ENCODE measurements at places on chromosomes 2 and 18.

GRCh38 chr2:209986415-209986814, 16.0 kb upstream of the RPE start:
- no peak for DNase-seq

DNA sequence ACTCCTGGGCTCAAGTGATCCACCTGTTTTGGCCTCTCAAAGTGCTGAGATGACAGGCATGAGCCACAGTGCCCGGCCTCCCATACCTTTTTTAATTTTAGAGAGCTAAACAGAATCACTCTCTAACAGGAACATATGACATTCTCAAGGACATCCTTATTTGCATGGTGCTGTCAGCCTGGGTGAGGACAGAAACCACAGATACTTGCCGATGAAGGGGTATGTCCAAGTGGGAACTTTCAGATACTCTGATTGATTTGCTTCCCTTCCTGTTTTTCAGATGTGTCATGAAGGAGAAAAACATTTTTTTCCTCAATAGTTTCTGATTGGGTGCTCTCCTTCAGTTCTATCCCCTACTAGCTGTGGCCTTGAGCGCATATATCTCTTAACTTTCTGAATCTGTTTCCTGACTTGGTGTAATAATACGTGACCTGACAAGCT, 49.6 kb downstream of the MYO3B start:
- DNase-seq = no peak

DNA sequence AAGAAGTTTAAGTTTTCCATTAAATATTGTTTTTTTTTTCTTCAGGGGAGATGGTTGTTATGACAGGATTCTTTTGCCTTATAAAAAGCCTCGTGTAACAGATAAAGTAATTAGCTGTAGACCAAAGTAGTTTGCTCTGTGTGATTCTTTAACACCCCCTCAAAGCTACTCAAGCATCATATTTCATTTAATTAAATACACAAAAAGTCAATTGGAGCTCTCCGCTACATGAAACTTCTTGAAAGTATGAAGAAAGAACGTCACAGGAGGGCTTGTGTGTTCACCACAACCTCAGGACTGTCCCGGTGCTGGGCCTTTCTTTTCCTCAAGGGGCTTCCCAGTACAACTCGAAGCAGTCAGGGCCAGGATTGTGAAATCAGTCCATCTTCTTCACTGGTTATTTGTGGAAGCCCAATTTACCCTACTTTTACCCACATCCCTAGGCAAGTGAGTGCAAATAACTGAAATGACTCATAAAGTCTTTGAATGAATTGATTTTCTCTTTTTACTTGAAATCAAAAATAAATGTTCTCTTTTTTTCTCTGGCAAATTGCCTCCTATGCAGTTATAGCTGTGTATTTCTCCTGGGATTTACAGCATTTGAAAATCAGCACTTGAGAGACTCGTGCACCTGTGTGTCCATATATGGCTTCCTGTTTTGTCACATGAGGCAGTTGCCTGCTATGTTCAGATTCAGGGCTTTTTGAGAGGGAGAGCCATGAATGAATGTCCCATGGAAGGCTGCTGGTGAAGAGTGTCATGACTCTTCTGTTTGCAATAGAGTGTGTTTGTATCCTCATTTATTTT, 48.6 kb downstream of the LINC00305 start:
- no peak for DNase-seq

DNA sequence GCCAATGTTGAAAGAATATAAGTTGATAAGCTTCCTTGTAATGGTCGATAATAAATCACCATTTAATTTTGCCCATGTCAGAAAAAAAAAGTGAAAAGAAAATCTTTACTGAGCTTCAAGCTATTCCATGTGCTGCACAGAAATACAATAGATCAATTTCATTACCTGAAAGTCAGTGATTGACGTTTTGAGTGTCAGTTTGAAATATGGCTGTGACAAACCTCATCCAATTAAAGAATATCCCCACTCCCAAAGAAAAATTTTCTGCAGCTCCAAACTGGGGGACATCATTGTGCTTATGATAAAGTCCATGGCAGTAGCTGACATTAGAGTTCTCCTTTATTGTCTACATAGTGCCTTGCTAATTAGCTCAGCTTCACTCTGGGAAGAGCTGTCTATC, 184.8 kb upstream of the RPRM start:
- no peak for DNase-seq

DNA sequence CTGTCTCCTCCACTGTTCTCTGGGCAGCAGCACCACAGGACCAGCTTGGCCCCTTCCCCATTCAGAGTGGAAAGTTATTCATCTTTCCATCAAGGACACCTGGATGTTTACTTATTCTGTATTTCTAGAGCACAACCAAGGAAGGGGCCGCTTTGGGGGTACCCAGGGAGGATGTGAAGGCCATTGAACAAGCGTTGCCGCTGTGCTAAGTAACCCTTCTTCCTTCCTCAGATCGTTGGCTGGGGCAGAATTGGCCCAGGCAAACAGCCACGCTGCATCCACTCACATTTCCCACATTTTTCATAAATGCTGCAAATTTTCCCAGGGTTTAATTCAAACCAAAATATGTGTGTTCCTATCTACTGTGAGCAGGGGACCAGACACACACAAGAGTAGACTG, 76.2 kb upstream of the NPAS2 start:
- no peak for DNase-seq

DNA sequence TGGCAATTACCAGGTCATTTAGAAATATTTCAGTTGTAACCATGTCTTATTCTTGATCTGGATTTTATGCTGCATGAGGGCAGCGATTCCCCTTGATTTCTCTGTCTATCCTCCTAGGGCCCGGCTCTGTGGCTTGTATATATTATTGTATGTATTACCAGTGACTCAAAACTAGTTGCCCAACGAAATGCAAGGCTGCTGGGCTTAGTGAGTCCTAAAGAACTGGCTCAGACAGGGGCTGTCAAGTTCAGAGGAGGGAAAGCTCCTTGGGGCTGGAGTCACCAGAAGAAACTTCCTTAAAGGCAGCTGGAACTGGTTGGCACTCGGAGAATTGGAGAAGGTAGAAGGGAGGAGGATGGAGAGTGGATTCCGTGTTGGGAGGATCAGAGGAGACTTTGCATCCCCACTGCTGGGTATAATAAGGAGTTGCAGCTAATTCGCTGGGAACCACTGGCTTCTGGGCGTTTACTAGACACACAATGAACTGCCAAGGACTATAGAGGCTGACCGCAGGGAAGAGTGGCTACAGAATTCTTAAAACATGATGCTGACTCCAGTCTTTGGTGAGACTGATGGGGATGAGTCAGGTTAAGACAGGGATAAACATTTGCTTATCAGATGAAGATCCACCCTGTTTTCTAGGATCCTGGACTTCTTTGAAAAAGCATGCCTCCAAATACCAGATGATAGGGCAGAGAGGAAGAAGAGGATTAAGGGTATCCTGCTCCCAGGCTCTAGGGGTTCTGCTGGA, 104.3 kb downstream of the PRKCE start:
- DNase-seq = peak; percentile 25

DNA sequence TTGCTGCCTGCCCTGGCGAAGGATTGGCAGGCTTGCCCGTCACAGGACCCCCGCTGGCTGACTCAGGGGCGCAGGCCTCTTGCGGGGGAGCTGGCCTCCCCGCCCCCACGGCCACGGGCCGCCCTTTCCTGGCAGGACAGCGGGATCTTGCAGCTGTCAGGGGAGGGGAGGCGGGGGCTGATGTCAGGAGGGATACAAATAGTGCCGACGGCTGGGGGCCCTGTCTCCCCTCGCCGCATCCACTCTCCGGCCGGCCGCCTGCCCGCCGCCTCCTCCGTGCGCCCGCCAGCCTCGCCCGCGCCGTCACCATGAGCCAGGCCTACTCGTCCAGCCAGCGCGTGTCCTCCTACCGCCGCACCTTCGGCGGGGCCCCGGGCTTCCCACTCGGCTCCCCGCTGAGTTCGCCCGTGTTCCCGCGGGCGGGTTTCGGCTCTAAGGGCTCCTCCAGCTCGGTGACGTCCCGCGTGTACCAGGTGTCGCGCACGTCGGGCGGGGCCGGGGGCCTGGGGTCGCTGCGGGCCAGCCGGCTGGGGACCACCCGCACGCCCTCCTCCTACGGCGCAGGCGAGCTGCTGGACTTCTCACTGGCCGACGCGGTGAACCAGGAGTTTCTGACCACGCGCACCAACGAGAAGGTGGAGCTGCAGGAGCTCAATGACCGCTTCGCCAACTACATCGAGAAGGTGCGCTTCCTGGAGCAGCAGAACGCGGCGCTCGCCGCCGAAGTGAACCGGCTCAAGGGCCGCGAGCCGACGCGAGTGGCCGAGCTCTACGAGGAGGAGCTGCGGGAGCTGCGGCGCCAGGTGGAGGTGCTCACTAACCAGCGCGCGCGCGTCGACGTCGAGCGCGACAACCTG, at the start of gene DES:
TSS of gene DES (plus strand) at position 223 of the 857 bp plus-strand sequence. CDS start at position 309, 86 bp downstream.
- no peak for DNase-seq

- DNase-seq = no peak
Measured at GRCh38 chr18:72444111-72444797, 99.9 kb downstream of the CBLN2 start.

GRCh38 chr2:172712251-172712650, 23.4 kb upstream of the RAPGEF4 start:
- no peak for DNase-seq

DNA sequence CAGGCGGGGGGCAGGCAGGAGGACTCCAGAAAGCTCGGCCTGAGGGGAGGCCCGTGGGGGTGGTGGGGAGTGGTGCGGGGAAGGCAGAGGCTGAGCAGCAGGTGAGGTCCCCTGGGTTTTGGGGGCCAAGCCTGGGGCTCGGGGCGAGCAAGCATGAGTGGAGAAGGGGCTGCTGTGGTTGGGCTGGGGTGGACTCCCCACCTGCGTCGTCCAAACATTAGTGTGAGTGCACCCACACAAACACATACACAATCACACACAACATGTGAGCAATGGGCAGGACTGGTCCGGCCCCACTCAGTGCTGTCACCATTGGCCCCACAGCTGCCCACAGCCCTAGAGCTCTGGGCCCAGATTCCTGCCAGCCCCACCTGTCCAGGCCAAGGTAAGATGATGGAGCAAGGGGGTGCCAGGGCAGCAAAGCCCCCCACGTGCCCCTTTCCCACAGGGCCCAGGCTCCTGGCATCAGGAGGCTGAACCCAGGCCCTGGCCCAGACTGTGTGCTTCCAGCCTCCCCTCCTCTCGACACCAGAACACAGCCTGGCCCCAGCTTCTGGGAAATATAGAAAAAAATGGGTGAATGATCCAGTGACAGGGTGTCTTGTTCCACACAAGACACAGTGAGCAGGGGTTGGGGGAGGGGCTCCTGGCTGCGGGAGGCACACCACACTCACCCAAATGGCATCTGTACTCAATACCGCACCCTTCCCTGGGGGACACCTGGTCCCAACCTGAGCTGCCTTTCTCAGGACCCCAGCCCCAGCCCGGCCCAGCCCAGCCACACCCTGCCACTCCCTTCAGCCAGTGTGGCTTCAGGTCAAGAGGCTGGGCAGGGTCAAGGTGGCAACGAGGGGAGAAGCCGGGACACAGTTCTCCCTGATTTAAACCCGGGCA, 463 bp upstream of the ALPP start:
- no peak for DNase-seq

GRCh38 chr2:197181491-197181890, 129.1 kb downstream of the ANKRD44 start:
- no peak for DNase-seq

DNA sequence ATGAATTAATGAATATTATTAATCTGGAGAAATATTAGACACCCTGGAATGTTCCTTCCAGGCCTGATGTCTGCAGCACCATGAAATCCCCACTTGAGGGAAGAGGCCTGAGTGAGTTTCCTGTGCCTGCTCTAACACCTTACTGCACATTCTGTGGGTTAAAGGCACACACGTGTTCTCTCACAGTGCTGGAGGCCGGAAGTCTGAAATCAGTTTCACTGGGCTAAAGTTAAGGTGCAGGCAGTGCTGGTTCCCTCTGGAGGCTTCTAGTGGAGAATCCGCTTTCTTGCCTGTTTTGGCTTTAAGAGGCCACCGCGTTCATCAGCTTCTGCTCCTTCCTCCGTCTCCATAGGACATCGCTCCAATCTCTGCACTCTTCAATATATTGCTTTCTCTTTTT, 48.7 kb downstream of the ACKR3 start:
- DNase-seq = no peak

DNA sequence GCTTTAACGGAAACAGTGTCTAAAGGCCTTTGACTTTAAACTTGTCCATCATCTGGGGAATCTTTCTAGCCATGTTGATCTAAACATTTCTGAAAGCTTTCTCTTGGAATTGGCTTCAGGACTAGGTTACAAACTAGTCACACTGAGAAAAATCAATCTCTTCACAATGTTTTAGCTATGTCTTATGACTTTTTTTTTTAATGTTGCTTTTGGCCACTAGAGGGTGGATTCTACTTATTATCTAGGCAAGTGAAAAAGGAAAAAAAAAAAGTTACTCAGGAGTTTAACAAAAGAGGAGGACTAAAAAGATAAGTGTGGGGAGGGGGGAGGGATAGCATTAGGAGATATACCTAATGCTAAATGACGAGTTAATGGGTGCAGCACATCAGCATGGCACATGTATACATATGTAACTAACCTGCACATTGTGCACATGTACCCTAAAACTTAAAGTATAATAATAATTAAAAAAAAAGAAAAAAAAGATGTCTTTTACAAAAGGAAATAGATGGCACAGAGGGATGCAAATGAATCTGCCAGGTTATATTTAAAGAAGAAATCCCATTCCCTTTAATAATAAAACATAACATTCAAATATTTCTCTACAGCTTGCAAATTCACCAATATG, 160.4 kb upstream of the PID1 start:
- DNase-seq = peak; percentile 69

GRCh38 chr2:236876642-236877041, 209.0 kb upstream of the COPS8 start:
- no peak for DNase-seq

DNA sequence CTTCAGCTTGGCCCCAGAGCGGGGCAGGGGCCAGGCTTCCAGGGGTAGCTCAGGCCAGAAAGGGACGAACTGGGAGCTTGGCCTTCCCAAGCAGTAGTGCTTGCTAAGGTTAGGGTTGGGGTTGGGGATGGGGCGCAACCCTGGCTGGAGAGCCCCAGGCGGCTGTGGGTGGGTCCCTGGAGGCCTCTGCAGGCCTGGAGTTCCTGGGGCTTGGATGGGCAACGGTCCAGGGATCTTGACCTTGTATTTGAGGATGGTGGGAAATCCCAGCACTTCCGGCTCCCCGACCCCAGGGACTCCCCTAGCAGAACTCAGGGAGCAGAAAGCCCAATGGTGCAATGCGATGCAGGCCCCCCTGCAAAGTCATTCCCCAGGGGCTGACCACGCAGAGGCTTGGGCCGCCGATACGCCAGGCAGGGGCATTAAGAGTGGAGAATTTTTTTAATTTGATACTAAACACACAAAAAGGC, 12.6 kb upstream of the MLPH start:
- no peak for DNase-seq

DNA sequence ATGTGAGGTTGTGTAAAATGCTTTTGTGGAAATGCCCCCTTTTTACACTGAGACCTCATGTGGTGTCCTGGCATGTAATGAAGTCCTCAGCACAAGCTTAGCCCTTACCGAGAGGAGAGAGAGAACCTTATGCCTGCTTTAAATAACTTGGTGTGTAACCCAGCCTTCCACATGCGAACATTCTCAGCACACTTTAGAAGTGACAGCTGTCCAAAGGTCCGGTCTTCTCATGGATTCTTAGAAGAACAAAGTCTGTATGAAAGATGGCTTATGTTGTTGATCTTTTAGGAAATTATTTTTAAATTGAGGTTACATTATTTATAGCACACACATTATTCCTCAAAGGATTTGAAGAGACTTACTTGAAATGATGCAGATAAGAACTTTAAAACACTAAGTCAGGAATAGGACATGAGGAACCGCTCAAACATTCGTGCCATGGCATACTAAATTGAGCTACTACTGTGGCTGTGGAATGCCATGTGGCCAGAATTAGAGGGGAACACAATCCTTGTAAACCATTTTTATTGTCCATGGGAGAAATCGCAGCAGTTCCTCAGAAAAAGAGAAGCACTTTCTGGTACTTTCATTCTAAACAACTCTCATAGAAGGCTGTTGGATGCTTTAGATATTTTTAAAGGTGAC, 79.6 kb downstream of the WDSUB1 start:
- DNase-seq = no peak
